Fibroblast of the aortic adventitia (primary cell): ENCODE measurements at places on chromosomes 7 and 10. TPM values are rescaled to one million over a fixed set of nuclear protein-coding genes. Genes with fewer than 3 reads are reported as not detected.

The AGMO gene
- 0.18 TPM in 1 of 2 replicates, not detected in the other for total RNA-seq

The LRRTM3 gene
- total RNA-seq: under 0.01 TPM in 1 of 2 replicates, not detected in the other

The GIMAP8 gene
- total RNA-seq: 0.09 and 0.16 TPM in 2 replicates

The AGBL3 gene
- total RNA-seq: 0.41 and 2.9 TPM in 2 replicates

The EGFR gene
- 48.3 and 147 TPM in 2 replicates for total RNA-seq

The PDE6C gene
- total RNA-seq: not detected in 2 replicates
